ENCODE measurements at places on chromosomes 6 and 20. TPM values are rescaled to one million over a fixed set of nuclear protein-coding genes. Genes with fewer than 3 reads are reported as not detected.

The DCBLD1 gene
- 34.2 TPM for total RNA-seq

The PCSK2 gene
- not detected for total RNA-seq

The TNFRSF21 gene
- total RNA-seq, result 29.6 TPM

The MLN gene
- not detected for total RNA-seq

The THBS2 gene
- not detected for total RNA-seq

The ADGRF1 gene
- total RNA-seq, result not detected

The BTBD3 gene
- 16.7 TPM for total RNA-seq

The BMP5 gene
- total RNA-seq, result 0.07 TPM

The ZNF311 gene
- total RNA-seq, result 0.37 TPM

The SMPD2 gene
- total RNA-seq, result 14.6 TPM

The C6orf15 gene
- not detected for total RNA-seq

The SLC25A27 gene
- total RNA-seq, result 0.09 TPM

The HLA-DRA gene
- total RNA-seq, result not detected

The ESR1 gene
- total RNA-seq, result not detected

The RIPPLY2 gene
- 0.64 TPM for total RNA-seq

The FOXA2 gene
- 12.1 TPM for total RNA-seq

The GPX6 gene
- not detected for total RNA-seq

The VGLL2 gene
- not detected for total RNA-seq

The SLC22A7 gene
- not detected for total RNA-seq

The CLVS2 gene
- total RNA-seq, result 0.07 TPM

The STK35 gene
- total RNA-seq, result 14.6 TPM

The KCNK5 gene
- 1.1 TPM for total RNA-seq

The DNMT3B gene
- 4.6 TPM for total RNA-seq

The RAET1G gene
- total RNA-seq, result 10.8 TPM

The MUCL3 gene
- not detected for total RNA-seq

The MEI4 gene
- total RNA-seq, result not detected

The C6orf58 gene
- total RNA-seq, result 0.14 TPM

The FOXQ1 gene
- total RNA-seq, result 3.7 TPM

The OTOR gene
- not detected for total RNA-seq

The SLC17A1 gene
- total RNA-seq, result not detected

The MCHR2 gene
- not detected for total RNA-seq

The MUC21 gene
- not detected for total RNA-seq

The APOM gene
- 1.8 TPM for total RNA-seq

The PTCHD4 gene
- not detected for total RNA-seq

The RIMS4 gene
- total RNA-seq, result 1.6 TPM

The HSPA1L gene
- 2.1 TPM for total RNA-seq

The DUSP15 gene
- total RNA-seq, result 0.64 TPM

The SLC13A3 gene
- 0.09 TPM for total RNA-seq

The FOXC1 gene
- 8.7 TPM for total RNA-seq

The TMEM244 gene
- not detected for total RNA-seq

The RSPH9 gene
- 0.24 TPM for total RNA-seq

The EYS gene
- total RNA-seq, result not detected

Data from A549 treated with CpdA at 1 μM for 4 hours (cell line).